NCI-H1694 (cell line): ENCODE measurements at places on chromosomes 6 and 20.

GRCh38 chr6:46098678-46099077 is 31.1 kb upstream of the ENPP4 start:
- no peak for DNase-seq

- DNase-seq = no peak
Measured at GRCh38 chr6:21375151-21376116, 218.1 kb upstream of the SOX4 start.

DNA sequence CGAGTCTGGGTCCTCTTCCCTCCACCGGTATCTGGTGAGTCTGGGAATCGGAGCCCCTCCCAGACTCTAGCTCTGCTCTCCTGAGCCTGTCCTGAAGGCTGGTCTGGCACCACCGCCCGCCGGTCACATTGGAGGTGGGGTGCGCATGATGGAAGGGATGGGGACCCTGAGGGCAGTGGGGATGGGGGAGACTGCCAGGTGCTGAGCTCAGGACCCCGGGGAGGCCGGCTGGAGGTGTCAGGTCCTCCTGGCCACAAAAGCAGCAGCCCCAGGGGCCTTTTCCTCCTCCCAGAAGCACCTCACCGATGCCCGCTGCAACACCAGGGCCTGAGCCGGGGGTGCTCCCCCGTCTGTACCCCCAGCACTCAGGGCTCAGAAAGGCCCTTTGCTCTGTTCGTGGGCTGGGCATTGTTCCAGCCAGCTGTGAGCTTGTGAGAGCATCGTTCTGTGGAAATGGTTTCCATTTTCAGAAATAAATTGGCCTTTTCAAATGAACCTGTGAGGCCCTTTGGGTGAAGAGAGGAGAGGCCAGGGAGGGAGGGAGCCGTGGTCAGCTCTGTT is 2.5 kb upstream of the NPBWR2 start:
- DNase-seq = no peak

DNA sequence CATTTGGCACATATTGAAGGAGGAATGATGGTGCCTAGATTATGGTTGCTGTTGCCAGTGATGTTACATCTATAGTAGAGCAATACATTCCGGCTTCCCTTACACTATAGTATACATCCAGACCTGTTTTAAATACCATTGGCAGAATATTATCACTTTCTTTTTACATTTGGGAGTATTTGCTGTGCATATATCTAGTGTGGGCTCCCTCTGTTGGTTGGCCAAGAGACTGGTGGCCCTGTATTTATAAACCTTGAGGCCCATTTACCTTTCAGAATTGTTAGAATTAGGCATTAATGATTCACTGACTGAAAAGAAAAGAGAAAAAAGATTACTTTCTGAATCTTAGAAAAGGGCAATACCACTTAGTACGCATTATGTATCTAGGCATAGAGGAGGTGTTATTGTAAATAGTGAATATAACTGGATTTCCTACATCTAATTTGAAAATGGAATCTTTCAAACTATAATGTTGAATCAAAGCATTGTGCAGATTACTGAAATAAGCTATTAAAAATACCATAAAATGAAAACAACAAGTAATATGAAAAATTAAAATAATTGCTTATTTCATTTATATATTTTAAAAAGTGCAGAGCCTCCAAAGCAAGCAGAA is 628.8 kb upstream of the MAN1A1 start:
- no peak for DNase-seq

GRCh38 chr6:66538551-66539135 is 831.6 kb upstream of the EYS start:
- no peak for DNase-seq

- DNase-seq = no peak
Measured at GRCh38 chr20:58783511-58784011, 67.1 kb downstream of the GNAS-AS1 start.

GRCh38 chr6:85081102-85081501 is 316.7 kb upstream of the TBX18 start:
- DNase-seq = no peak

- DNase-seq = no peak
Measured at GRCh38 chr20:4665591-4665990, 56.1 kb upstream of the PRND start.

DNA sequence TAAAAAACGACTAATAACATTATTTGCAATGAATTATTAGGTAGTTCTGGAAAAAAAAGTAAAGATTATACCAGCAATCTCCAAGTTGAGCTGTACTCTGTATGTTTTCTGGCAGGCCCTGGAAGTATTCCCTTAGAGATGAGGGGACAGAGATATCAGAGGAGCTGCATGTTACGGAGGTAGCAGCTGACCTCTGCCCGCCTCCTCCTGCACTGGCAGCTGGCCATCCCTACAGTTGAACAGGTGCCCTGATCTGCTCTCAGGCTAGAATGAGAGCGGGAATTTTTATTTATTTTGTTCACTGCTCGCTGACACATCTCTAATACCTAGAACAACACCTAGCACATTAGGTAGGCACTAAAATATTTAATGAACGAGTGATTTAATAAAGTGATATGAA is 23.1 kb downstream of the FBXL4 start:
- no peak for DNase-seq

GRCh38 chr6:10401004-10401536 is 13.8 kb downstream of the TFAP2A start:
- DNase-seq = no peak

DNA sequence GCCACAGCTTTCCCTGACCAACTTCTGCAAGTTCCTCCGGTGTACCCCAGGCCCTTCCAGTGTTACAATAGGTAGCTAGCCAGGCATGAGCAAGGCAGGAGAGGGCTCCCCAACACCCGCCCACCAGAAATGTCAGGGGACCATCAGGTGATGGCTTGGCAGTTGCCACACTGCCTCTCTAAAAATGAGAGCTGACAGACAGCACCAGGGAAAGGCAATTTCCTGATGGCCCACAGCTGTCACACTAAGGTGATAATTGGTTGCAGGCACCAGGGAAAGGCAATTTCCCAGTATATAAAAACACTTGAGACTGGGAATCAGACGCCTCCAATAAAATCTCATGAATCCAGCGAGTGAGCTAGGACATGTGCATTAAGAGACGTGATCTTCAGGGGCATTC is 49.9 kb downstream of the PXDC1 start:
- no peak for DNase-seq

GRCh38 chr6:80143419-80143937 is 37.0 kb downstream of the BCKDHB start:
- no peak for DNase-seq

DNA sequence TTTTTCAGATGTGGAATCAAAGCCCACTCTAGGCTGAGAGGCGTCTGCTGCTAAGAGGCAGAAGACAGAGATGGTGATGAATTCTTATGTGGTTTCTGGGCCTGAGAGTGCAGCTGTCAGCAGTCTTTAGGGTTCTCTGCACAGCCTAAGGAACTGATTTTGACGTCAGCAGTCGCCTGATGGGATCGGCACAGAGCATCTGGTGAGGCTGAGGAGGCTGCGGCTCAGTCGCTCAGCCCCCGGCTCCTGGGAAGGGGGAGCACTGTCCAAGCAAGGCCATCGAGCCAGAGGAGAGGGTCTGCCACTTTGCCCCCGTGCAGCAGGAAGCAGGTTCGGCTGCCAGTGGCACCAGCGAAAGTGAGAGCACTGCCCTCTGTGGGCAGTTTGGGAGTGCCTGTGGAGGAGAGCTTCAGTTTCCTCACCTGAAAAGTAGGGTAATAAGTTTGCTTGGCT is 92.5 kb downstream of the TCP11 start:
- DNase-seq = peak; percentile 11

DNA sequence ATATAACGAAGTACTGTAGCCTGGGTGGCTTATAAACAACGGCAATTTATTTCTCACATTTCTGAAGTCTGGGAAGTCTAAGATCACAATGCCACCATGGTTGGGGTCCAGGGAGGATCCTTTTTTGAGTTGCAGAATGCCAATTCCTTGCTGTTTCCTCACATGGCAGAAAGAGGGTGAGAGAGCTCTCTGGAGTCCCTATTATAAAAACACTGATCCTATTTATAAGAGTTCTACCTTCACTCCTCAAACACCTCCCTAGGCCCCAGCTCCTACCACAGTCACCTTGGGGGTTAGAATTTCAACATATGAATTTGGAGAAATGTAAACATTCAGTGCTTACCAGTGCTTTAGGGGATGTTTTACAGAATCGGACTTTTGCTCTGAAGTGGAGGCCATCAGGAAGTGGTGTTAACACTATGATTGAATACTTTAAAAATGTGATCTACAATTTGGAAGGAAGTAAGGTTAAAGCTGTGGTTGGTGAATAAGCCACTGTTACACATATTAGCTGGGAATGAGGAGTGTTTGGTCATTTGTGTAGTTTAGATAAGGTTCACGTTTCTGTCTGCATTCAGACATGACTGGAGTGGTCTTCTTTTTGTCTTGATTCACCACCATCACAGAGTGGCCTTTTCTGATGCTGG is 79.9 kb upstream of the SPTLC3 start:
- no peak for DNase-seq

- no peak for DNase-seq
Measured at GRCh38 chr6:121724576-121724975, 289.1 kb downstream of the GJA1 start.

GRCh38 chr6:106027758-106028157 is 58.4 kb upstream of the PRDM1 start:
- no peak for DNase-seq

GRCh38 chr6:42715871-42716270 is 6.5 kb downstream of the PRPH2 start:
- DNase-seq = no peak

- no peak for DNase-seq
Measured at GRCh38 chr6:36970892-36971842, 14.8 kb downstream of the MTCH1 start.

DNA sequence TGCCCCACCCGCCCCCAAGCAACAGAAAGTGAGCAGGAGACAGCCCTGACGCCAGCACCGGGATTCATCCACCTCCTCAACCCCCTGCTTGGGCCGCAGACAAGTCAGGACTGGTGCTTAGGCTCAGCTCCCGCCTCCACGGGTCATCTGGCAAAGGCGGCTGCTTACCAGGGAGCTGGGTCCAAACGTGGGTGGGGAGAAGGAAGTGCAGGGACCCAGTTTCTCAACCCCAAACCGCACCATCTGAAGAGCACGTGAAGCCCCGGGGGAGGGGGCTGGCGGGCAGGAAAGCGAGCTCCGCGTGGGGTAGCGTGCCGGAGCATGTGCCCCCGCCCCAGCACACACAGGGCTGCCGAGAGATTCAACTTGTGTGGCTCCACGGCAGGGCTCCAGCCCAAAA is 87.2 kb downstream of the BMP7 start:
- no peak for DNase-seq

- DNase-seq = no peak
Measured at GRCh38 chr20:8194721-8195120, 62.7 kb downstream of the PLCB1 start.

DNA sequence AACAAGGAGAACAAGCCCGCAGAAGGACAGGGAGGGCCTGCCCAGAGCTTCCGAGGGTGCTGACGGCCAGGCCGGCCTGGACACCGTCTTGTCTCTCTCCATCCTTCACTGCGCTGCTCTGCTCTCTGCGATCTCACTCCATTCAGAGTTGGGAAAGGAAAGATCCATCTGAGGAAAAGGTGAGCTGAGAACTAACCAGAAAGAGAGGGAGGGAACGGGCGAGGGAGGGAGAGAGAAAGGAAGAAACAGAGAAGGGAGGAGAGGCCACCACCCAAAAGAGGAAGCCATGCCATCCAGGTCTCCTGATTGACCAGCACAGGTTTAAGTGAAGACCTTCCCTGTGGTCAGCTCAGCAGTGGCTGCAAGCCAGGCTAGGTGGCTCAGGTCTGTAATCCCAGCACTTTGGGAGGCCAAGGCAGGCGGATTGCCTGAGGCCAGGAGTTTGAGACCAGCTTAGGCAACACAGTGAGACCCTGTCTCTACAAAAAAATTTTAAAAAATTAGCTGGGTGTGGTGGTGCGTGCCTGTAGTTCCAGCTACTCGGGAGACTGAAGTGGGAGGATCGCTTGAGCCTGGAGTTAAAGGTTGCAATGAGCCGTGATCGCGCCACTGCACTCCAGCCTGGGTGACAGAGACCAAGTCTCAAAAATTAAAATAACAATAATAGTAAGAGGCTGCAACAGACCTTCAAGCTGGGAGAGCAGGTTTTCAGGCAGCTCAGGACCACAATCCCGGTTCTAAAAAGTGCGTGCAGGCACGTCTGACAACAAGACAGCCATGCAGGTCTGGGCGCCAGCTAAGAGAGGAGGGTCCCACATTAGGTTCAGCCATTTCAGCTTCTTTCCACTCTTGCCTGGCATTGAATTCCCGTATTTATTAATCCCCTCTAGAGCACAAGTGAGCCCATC is 34.2 kb upstream of the DLGAP4 start:
- DNase-seq = no peak

DNA sequence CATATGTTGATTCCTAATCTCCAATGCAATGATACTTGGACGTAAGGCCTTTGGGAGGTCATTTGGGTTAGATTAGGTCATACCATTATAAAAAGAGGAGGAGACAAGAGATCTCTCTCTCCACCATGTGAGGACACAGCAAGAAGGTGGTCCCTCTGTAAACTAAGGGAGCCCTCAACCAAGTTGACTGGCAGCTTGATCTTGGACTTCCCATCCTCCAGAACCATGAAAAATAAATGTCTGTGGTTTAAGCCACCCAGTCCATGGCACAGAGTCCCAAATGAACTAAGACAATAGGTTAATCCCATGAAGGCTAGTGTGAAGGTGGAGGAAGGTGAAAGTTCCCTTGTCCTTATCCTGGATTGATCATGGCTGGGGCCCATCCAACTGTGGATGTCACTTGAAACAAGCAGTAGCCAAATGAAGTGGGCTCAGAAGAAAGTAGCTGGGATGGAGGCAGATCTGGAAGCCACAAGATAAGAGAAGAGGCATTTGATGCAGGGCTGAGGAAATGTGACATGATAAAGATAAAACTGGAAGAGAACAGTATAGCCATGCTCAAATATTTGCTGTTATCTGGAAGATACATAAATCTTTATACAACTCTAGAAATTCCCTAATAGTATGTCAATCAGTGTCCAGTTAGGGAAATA is 99.9 kb downstream of the BANF2 start:
- DNase-seq = no peak

DNA sequence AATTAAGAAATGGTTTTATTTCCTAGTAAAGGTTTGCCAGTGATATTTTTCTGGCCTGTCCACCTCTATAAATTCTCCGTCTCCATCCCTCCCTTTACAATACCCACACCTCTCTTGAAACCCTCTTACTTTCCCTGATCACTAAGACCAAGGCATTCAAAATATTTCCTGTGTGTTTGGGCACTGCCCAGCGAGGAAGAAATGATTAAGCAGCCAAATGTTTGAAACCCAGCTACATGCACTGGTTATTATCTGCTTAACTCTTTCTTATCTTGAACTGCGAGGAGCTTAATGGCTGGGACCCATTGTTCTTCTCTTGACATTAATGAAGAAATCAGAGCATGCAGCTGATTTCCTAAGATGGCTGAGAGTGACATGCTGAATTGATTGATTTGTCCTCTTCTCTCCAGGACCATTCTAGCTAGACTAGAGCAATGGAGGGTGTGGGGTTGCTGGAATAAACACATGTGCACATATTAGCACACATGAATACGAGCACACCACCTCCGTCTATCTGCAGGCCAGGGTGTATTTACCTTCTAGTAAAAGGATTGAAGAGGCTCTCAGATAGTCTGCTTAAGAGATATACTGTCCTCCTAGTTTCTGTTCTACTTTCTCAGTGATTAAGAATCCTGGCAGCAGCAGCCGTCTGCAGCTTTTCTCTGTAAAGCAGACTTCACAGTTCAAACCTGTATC is 46.1 kb upstream of the PRDM1 start:
- no peak for DNase-seq

- DNase-seq = no peak
Measured at GRCh38 chr20:8390037-8390433, 258.0 kb downstream of the PLCB1 start.
